ENCODE measurements at places on chromosomes 5 and 9.

DNA sequence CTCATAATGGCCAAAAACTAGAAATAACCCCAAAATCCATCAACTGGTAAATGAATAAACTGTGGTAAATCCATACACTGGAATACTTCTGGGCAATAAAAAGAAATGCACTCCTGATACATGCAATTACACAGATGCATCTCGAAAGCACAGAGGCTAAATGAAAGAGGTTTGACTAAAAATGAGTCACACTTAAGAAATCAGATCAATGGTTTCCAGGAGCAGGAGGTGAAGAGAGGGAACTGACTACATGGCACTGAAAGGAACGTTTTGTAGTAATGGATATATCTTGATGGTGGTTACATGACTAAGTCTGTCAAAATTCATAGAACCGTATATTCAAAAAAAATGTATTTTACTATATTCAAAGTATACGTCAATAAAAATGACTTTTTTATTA lies 42.4 kb downstream of the STRBP start:
- DNase-seq, result no peak

- no peak for DNase-seq
Observed at GRCh38 chr9:91451431-91452270, 28.0 kb upstream of the NFIL3 start.

- no peak for DNase-seq
Observed at GRCh38 chr9:3490957-3491356, 34.8 kb downstream of the RFX3 start.

DNA sequence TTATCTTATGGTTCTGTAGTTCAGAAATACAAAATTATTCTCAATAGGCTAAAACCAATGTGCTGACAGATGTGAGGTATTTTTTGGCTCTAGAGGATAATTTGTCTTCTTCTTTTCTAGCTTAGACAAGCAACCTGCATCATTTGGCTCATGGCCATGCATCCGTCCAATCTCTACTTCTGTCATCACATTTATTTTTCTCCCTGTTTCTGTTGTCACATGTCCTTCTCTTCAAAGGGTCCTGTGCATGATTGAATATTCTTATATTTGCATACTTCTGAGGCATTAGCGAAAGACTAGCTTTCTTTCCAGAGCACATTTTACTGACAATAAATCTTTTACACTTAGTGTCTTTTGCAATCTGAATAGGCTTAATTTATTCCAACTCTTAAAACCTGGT lies 564.7 kb downstream of the CDH10 start:
- DNase-seq, result peak; percentile 58

- no peak for DNase-seq
Observed at GRCh38 chr5:39826051-39826450, 401.3 kb upstream of the DAB2 start.

DNA sequence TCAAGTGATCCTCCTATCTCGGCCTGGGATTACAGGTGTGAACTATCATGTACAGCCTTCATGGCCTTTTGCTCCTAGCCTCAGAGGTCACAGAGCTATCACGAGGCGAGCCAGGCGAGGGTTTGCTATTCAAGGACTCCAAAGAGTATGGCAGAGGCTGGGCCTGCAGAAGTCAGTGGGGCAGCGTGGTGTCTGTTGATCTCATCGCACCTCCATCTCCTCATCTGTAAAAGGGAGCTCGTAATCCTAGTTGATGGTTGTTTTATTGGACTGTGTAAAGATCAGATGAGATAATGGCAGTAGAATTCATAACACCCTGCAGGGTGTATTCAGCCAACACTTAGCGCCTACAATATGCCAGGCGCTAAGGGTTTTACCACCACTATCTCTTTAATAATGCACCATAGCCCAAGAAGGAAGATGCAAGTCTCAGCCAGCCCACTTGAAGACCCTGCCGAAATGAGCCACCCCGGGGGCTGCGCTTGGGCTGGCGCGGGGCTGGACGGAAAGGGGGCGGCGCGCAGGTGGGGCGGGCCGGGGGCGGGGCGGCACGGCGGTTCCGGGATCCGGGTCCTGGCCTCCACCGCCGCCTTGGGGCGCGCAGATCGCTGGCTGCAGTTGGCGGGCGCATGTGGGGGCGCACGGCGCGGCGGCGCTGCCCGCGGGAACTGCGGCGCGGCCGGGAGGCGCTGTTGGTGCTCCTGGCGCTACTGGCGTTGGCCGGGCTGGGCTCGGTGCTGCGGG lies at the start of gene GALNT12:
TSS of gene GALNT12 (plus strand) at position 601 of the 744 bp plus-strand sequence. CDS start at position 630, 29 bp downstream.
- no peak for DNase-seq

DNA sequence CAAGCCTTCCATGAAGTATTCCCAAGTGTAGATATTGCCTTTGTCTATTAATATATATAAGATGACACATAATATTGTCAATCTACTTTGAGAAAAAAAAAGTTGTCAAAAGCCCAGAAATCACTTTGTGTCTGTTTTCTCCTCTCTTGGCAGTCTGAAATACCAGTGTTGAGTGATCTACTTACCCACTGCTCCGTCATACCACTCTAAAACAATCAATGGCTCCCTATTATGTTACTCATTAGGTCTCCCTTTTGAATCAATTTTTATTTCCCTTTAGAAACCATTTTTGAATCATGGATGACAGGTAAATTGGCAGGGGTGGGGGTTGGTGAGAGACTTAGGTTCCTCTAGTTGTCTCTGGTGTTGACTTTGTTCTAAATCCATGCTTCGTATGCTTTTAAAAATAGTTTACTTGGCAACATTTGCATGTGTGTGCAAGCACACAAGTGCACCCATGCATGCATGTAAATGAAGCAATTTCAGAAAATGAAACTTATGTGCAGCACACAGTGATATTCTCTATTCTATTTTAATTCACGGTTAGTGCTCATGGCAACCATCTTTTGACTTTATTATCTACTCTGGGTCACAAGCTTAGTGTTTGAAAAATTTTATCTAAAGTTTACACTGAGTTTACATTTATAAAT lies 378.9 kb downstream of the RAB3C start:
- DNase-seq, result no peak

DNA sequence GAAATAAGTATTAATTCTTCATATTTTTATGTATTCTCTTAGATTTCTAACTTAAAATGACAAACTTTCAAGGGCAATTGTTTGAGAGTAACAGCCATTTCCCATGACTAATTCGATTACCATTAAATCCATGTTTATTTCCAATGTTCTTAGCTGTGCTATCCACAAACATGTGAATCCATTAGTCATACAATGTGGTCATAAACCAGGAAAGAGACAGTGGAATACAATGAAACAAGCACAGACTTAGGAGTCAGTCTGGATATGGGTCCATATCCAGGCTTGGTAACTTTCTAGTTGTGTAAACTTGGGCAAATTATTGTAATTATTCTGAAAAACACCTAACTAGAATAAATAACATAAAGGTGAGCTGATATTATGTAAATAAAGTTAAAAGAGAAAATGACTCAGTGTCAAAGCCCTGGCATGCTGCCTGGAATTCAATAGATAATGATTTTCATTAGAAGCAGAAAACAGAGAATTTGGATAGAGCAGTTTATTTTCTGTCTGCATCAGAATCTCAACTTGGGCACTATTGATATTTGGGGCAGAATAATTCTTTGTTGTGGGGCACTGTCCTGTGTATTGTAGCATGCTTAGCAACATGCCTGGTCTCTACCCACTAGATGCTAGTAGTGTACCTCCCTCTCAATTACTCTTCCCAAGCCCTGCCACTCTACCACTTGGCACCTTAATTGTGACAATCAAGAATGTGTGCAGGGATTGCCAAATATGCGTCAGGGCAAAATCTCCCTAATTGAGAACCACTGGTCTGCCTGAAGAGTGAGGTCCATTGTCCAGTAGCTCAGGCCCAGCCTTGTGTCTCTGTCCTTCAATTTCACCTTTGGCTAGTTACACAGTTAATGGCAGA lies 44.7 kb upstream of the SLC27A6 start:
- DNase-seq, result peak; percentile 31

DNA sequence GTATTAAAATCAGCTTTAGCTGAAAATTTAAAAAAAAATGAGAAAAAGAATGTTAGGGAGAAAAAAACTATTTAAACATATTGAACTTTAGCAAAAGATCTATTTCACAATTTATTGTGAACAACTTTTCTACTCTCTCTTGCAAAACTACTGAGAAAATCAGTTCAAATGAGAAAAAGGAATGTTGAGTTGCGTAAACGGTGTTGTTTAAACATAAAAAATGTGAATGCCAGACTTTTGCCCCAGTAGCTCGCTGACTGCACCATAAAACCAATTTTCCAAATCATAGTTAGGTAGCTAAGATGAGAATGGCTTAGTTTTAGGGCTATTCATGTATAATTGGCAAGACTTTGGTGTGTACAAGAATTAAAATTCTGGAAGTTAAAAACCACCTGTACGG lies 13.4 kb upstream of the RAD23B start:
- DNase-seq, result peak; percentile 39

GRCh38 chr5:1285883-1286291 lies 9.0 kb downstream of the TERT start:
- no peak for DNase-seq

DNA sequence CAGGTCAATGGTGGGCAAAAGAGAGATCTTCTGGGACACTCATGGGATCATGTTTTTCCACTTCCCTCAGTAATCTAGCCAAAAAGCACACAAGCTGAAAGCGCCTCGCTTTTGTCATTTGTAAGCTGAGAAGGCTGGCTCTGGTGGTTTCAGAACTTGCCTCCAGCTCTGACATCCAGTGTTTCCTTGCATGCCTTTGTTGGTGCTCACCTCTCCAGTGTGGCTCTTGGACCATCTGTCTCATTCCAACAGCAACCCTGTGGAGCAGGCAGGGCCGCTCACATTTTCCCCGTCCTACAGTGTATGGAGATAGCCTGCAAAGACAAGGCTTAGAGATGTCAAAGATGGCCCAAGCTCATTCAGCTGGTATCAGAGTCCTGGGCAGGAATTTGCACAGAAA lies 160.8 kb upstream of the KLF4 start:
- no peak for DNase-seq

DNA sequence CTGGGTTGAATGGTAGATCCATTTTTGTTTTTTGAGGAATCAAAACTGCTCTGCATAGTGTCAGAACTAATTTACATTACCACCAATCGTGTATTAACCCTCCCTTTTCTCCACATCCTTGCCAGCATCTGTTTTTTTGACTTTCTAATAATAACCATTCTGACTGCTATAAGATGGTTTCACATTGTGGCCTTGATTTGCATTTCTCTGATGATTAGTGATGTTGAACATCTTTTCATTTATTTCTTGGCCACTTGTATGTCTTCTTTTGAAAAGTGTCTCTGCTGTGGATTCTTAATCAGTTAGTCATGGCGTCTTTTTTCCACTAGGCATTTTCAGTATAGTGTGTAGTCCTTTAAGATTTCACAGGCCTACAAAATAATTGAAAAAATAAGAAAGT lies 2144.3 kb upstream of the C9orf72 start:
- no peak for DNase-seq

DNA sequence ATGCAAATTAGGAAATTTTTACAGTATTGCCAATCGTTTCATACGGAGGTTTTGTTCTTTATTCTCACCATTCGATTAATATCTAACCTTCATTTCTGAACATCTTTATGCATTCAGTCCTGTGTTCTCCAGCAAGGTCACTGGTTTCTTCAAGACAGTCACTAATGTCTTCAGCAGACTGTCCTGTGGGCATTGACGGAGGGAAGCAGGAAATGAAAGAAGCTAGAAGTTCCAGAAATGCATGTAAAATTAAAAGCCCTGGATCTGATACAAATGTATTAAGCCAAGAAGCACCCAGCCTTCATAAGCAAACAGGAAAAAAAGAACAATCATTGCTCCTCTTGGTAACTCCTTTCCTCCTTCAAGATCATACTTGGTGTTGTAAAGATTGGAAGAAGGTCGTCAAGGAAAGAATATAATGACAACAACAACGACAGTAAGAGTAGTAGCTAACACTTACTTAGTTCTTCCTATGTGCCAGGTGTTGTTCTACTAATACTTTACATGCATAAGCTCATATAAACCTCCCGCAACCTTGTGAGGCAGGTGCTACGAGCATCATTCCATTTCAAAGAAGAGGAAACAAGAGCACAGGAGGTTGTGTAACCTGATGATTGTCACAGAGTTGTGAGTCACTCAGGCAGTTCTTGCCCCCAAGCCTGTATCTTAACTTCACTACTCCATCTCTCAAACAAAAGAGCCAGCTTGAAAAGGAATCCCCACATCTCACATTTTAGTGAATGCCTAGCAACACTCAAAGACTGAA lies 59.9 kb upstream of the CER1 start:
- no peak for DNase-seq

- no peak for DNase-seq
Observed at GRCh38 chr5:160171666-160172065, 52.4 kb upstream of the PWWP2A start.

GRCh38 chr5:134851307-134851923 lies 5.6 kb downstream of the C5orf24 start:
- DNase-seq, result no peak

- DNase-seq, result no peak
Observed at GRCh38 chr5:115895821-115896220, 54.1 kb downstream of the AP3S1 start.

GRCh38 chr5:93307557-93307956 lies 273.5 kb downstream of the NR2F1-AS1 start:
- peak; percentile 74 for DNase-seq

- DNase-seq, result no peak
Observed at GRCh38 chr9:133811471-133811870, 73.3 kb upstream of the SARDH start.

DNA sequence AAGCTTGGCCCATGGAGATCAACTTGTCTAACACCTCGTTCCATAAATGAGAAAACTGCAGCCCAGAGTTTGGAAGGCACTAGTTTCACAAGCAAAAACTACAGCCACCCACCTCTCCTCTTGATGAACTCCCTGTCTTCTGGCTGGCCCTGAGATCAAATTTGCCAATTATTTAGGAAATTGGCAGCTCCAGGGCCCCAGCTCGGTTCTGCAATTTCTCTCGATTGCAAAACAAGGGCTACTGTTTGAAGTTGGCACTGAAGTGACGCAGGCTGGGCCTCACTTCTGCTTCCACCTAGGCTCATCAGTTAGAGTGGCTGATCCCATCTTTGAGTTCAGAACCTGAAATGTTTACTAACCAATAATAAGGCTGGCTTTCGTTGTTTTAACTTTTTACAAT lies 3.7 kb upstream of the GPX3 start:
- DNase-seq, result no peak

GRCh38 chr9:136686534-136686793 lies 793 bp downstream of the AGPAT2 start:
- no peak for DNase-seq

GRCh38 chr5:137264573-137264972 lies 234.6 kb downstream of the SPOCK1 start:
- peak; percentile 91 for DNase-seq

GRCh38 chr5:143551820-143552251 lies 148.3 kb upstream of the NR3C1 start:
- peak; percentile 76 for DNase-seq

DNA sequence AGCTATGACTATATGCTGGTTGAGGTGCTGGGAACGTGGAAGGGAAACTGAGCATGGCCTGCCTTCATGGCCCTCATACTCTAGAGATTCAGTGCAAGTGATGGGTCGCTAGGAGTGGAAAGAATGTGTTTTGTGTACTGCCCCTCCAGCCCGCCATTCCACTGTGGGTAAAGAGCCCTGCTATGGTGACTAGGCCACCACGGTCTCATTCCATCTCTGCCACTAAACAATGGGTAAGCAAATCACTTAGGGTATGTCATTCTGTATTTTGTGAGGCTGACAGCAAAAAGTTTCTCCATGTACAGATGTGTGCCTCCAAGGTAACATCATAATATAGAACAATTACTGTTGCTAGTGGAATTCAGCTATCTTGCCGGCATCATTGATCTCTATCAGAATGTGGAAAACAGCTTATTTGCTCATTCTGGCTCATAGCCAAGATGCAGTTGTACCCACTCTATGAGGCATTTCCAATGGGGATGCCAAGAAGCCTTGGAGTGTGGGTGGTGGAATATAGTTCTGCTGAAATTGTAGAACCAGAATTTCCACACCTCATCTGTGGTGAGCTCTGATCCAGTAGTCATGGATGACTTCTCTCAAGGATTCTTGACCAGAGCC lies 12.5 kb downstream of the SMARCA2 start:
- no peak for DNase-seq

All from fibroblast of skin of left biceps (primary cell).